ENCODE measurements at places on chromosomes 7 and 10.

- DNase-seq: peak; percentile 59
These were observed 283.5 kb downstream of the THSD7A start for GRCh38 chr7:11548532-11548931.

DNA sequence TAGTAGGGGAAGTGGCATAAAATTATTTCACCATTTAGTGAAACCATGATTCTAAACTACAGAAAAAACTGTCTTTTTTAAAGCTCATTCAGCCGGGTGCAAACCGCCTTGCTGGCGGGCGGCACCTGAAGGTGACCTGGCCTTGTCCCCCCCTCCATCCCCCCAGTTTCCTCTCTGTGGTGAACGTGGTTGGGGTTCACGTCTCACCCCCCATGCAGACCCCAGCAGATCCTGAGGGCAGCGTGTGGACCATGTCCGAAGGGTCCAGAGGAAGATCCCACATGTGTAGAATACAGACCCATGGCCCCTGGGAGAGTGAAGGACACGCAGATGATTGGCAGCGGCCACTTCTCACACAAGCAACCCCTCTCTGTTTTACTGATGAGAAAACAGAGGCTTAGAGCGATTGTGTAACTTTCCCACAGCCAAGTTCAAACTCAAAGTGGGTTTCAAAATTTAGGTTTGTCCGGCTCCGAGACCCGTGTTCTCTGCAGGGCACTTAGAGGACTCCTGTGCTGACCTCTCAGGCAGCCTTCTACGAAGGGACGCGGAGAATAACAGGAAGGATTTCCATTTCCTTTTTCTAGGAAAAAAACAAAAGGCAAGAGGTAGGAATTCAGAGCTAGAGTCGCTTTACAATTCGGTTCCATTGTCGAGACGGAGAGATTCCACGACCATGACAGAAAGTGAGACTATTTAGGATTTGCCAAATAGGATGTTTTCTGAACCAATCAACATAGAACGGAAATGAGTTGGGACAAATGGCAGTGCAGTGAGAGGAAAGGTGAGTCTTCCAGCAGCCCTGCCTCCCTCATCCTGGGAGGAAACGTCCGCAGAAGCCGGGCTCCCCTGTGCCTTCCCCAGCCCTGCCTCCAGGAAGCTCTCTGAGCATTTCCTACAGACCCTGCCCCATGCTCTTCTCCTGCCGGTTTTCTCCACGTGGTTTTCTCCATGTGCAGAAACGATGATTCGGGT is 67.6 kb upstream of the PITRM1 start:
- DNase-seq: no peak

DNA sequence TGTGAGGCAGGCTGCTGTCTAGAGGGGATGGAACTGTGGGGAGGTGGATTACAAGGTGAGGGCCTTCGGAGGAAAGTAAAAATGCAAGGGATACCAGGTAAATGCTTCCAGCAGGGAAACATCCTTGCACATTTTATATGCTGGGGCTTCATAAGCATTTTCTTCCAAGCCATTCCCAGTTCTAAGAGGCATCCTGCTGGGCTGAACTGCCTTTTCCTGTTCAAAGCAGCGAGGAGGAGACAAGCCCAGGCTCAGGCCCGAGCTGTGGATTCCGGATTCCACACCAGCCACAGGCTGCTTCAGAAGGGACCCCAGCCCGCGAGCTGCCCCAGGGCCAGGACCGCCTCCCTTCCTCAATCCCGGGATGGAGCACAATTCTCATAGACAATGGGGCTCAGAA is 249.7 kb downstream of the TNS3 start:
- DNase-seq: no peak

DNA sequence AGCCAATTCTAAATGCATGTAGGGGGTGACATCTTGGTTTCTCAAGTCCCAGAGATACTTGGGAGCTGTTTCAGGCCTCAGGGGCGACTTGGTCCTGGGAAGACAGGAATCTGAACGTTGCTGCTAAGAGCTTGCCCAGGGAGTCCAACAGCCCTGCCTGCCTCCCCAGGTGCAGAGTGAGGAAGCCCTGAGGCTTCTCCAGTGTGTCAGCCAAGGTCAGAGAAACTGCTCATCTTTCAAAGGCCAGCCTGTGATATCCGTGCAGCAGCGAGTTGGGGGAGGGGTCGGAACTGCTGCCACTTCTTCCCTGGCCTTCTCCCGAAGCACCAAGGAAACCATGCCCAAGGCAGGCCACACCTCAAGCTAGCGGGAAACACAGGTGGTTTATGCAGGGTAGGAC is 9.7 kb downstream of the GDF2 start:
- no peak for DNase-seq

GRCh38 chr10:100976906-100977305 is 7.6 kb downstream of the SEMA4G start:
- DNase-seq: no peak

- no peak for DNase-seq
These were observed 20.9 kb upstream of the MKLN1 start for GRCh38 chr7:131306777-131307176.

- DNase-seq: no peak
These were observed 297.3 kb upstream of the COBL start for GRCh38 chr7:51613911-51614357.

DNA sequence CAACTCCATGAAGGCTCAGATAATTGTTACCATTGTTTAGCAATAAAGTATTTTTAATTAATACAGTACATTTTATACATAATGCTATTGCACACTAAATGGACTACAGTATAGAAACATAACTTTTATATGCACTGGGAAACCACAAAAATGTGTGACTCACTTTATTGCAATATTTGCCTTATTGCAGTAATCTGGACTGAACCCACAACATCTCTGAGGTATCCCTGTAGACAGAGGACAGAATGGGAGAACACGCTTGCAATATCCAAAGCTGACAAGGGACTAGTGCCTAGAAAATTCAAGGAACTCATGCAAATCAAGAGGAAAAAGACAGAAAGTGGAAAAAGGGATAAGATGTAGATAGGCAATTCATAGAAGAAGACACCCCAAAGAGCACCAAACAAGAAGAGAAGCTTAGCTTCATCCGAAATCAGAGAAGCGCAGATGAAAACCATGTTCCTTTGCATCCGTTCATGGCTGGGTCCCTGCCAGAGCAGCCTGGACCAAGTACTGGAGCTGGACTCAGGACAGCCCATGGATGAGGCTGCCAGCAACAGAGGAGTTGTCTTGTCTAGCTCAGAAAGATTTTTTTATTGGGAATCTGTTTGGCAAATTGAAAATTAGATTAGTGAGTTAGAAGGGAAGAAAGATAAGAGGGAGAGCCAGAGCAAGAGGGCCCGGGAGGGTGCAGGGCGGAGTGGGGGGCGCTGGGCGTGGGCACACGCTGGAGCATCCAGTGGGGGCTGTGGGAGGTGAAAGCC is 16.0 kb upstream of the GALNTL5 start:
- peak; percentile 87 for DNase-seq

DNA sequence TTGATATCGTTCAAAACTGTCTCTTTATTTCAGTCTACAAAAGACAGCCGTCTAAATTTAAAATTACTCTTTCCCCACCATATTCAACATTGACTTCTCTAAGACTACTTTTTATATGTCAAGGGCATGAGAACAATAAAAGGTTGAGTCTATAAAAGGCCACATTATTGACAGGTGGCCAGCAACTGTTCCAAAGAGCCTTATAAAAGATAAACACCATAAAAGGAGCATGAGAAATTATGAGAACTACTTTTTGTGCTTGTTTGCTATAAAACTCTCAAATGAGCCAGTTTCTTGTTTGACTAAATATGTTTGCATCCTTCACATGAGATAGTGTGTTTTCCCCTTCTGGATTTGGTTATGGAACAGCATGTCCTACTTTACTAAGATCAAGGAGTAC is 189.2 kb downstream of the THSD7A start:
- DNase-seq: no peak

GRCh38 chr7:132518102-132518838 is 58.0 kb downstream of the PLXNA4 start:
- peak; percentile 5 for DNase-seq

- DNase-seq: no peak
These were observed 11.9 kb downstream of the CDK6 start for GRCh38 chr7:92824450-92824849.

GRCh38 chr7:74015670-74016069 is 12.3 kb upstream of the ELN start:
- DNase-seq: no peak

DNA sequence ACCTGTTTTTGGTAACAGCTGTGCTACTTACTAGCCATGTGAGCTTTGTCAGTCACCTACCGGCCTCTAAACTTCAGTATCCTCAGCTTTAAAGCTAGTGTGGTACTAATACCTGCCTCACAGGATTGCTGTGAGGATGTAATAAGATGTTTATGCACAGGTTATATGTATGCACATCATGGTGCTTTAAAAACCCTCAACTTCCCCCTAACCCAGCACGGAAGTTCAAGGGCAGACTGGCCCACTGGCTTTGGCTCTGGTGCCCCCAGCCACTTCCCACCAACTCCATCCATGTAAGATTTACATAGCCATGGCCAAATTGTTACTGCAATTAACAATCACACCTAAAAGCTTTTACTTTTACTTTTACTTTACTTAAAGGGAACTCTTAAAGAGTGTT is 676.0 kb upstream of the GALNT17 start:
- no peak for DNase-seq

- peak; percentile 40 for DNase-seq
These were observed 337.1 kb downstream of the RNLS start for GRCh38 chr10:88245974-88246511.

DNA sequence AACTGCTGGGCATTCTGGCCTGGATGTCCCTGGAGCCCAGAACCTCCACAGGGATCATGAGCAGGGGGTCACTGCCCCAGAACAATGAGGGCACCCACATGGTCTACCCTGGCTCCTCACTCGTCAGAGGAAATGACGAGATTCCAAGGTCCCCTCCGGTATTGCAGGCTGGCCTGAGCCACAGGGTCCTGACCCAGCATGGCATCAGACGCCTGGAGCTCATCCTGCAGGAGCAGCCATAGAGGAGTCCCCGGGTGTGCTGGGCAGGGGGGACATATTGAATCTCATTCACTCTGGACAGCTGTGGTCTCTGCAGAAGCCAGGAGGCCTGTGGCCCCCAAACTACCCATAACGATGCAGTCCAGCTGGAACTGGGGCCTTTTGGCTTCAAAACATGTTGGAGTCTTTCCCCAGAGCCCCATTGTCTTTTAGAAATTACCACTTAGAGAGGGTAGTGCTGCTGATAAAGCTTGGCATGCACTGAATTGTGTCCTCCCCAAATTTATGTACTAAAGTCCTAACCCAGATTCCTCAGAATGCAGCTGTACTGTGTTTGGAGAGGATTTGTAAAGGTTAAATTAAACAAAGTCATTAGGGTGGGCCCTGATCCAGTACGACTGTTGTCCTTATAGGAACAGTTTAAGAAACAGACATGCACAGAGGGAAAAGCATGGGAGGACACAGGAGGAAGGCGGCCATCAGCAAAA is 27.7 kb downstream of the ANXA8 start:
- no peak for DNase-seq

DNA sequence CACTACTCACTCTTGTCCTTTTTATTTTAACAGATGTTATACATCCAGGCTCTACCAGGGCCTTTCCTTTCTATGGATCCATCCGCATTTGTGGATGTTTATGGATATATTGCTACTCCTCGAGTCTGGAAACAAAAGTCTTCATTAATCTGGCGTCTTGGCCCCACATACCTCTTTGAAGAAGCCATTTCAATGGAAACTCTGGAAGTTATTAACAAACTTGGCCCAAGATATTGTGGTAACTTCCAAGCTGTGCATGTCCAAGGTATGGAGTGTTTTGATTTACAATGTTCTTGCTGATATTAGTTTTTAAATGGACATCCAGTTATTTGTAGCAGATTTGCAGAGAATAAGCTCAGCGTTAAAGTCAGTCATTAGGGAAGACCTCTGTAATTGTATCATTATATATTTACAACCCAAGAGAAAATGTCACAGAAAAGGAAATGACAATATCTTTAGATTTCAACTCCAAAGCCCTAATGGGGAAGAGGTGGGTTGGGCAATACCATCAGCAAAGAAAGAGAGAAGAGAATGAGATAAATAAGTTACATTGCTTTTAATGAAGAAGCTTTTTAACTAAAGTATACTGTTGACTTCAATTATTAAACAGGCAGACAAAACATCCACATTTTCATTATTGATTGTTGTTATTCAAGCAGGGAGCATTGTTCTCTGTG is 102.1 kb downstream of the WDFY4 start:
- DNase-seq: no peak

DNA sequence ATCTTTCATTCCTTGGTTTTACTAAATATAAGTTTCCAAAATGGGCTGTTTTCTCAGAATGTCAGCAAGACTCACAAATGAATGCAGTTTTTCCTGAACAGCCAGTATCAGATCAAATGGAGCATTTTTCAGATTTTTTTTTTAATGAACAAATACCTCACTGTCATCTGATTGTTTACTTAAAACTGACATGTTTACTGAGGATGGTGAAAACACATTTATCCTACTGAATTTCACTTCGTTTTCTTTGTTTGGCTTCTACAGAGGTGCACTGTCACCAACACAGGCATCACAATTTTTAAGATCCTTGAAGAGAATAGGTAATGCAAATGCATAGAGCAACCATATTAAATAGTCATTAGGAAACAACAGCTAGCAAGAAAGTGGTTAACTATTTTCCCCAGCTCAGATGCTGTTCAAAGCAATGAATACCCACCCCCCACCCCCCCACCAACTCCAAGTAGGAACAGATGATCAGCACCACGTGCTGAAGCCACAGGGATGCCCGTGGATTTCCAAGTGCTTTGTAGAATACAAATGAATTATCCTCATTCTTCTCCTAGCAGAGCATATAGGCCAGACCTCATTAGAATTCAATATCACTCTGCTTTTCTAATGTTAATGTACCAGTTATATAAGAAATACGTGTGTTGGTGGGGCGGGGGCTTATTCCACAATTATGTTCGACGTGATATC is 205.9 kb downstream of the SKAP2 start:
- no peak for DNase-seq

DNA sequence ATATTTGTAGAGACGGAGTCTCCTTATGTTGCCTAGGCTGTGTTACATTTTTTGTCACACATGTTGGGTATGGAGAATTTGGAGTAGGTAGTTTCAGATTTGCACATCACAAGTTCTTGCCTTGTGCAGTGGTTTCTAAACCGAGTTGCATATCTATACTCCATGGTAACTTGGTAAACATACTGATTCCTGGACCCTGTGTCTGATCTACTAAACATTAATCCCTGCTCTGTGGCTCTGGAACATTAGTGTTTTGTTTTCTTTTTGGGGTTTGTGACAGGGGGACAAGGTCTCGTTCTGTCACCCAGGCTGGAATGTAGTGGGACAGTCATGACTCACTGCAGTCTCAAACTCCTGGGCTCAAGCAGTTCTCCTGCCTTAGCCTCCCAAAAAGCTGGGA is 24.7 kb downstream of the AUTS2 start:
- DNase-seq: no peak

- DNase-seq: no peak
These were observed 2.0 kb downstream of the C10orf105 start for GRCh38 chr10:71717551-71717951.

- peak; percentile 4 for DNase-seq
These were observed 56.3 kb downstream of the PLXNA4 start for GRCh38 chr7:132519936-132520335.

- DNase-seq: peak; percentile 23
These were observed 293.2 kb upstream of the SEMA3D start for GRCh38 chr7:85479918-85480643.

Data from iris pigment epithelial cell (primary cell).